ENCODE measurements at places on chromosomes 11 and 22. TPM values are rescaled to one million over a fixed set of nuclear protein-coding genes. Genes with fewer than 3 reads are reported as not detected.

The SLC5A4 gene
- not detected for total RNA-seq

The CHRNA10 gene
- total RNA-seq = not detected

The NRXN2 gene
- total RNA-seq = 2.9 TPM

The SEC14L3 gene
- total RNA-seq = not detected

The TRPM5 gene
- total RNA-seq = 4.9 TPM

The SMIM35 gene
- total RNA-seq = not detected

The KCNC1 gene
- not detected for total RNA-seq

The ART1 gene
- 3.3 TPM for total RNA-seq

The KDM4F gene
- not detected for total RNA-seq

The CHKB gene
- total RNA-seq = 83.0 TPM

The ALG9 gene
- 33.0 TPM for total RNA-seq

The BID gene
- 59.5 TPM for total RNA-seq

The GAL3ST3 gene
- total RNA-seq = not detected

- peak; percentile 38 for DNase-seq
Measured at GRCh38 chr22:45290410-45290936, 5.7 kb downstream of the UPK3A start.

- DNase-seq = no peak
Measured at GRCh38 chr11:124801636-124802312, 1.6 kb upstream of the MSANTD2 start.

DNA sequence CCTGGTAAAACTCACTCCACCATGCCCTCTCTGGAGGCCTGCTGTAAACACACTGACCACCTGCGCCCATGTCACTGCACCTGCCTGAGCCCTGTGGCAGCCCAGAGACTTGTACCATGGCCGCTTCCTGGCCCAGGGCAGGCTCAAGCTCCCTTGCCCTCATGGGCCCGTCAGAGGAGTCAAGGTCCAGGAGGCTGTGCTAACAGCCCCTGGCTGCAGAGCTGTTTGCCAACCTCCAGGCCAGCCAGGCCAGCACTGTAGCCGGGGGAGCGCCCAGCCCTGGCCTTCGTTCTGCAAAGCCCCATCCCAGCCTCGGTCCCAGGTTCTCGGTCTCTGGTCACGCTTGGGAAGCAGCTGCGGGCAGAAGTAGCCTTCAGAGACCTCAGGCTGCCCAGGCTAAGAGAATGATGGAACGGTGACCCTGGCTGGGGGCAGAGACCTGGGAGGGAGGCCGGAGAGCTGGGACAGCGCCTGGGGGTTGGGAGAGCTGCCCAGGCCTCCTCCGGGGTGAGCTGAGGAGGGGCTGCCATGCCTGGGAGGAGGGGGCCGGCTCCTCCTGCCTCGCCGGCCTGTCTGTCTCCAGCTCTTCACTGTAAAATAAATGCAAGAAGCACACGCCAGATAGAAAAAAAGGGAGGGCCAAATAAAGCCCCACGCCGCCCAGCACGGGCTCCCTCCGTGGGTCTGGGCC is 11.9 kb upstream of the TCF20 start:
- peak; percentile 54 for DNase-seq

- DNase-seq = peak; percentile 62
Measured at GRCh38 chr11:313787-314553, at the start of gene IFITM1. Gene IFITM1, plus strand, starts transcription at chr11:314040. Its CDS starts 131 bp downstream, at chr11:314171.

DNA sequence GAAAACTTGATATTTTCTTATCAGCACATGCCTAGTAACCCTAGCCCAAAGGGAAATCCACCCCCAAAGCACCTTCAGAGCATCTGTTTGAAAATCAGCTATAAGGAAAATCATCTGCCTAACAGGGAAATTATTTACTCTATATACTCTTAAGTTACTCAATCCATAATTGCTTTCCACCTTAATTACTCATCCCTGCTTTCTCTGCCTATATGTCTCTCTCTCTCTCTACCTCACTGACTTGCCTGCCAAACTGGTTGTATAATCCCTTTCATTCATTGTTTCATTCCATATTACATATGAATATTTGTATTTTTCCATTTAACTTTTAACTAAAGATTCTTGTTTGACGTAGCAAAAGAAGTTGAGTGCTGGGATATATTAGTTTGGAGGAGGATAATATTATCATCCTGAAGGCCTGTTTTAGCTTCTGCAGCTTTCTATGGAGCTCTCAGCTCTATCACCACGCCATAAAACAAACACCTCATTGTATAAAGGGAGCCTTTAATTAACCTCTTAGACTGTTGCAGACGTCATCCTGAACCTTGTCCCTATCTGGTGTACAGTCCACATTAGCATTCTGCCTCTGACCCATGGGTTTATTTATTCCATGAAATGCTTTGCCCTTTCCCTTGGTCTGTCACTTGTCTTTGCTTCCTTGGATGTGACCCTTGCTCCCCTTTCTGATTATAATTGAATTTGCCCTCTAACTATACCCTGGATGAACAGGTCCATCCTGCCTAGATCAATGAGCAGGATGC is 98.9 kb downstream of the INSC start:
- no peak for DNase-seq

GRCh38 chr11:83070044-83070701 is 1.5 kb downstream of the RAB30 start:
- DNase-seq = no peak

DNA sequence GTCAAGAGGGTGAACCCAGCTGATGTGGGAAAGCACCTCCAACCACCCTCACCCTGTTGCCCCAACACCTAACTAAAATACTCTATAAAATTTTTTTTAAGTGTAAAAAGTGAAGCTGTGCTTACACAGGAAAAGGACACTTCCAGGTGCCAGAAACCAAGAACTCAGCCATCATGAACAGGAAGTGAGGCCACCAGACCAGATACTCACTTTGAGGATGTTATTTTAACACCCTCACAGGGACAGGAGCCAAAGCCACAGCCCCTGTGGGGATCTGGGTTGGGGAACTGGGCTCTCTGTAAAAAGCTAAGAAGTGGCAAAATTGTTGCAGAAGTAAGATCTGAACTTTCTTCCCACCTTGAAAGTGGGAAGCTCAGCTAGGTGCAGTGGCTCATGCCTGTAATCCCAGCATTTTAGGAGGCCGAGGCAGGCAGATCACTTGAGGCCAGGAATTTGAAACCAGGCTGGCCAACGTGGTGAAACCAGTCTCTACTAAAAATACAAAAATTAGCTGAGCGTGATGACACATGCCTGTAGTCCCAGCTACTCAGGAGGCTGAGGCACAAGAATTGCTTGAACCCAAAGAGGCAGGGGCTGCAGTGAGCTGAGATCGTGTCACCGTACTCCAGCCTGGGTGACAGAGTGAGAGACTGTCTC is 3.8 kb downstream of the RSPH14 start:
- peak; percentile 56 for DNase-seq

- DNase-seq = no peak
Measured at GRCh38 chr11:103587901-103588788, 448.3 kb upstream of the DDI1 start.

DNA sequence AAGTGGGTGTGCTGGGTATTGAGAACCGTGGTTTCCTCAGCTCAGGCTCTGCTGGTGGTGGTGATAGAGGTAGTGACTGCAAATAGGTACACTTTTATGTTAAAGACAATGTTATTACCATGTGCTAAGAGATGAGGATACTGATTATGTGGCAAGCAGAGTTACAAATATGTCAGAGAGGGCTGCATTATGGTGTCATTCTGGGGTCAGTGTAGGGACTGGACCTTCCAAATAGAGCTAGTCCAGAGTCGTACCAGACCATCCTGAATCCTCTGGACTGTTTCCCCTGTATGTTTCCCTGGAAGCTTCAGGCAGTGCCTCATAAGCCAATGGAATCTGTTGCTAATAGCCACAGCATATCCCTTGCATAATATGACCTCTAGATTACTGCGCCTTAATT is at the start of gene DNAJB7:
TSS of gene DNAJB7 (minus strand) at position 101 of the 400 bp plus-strand sequence. CDS start 119 bp downstream, outside the sequence.
- no peak for DNase-seq

DNA sequence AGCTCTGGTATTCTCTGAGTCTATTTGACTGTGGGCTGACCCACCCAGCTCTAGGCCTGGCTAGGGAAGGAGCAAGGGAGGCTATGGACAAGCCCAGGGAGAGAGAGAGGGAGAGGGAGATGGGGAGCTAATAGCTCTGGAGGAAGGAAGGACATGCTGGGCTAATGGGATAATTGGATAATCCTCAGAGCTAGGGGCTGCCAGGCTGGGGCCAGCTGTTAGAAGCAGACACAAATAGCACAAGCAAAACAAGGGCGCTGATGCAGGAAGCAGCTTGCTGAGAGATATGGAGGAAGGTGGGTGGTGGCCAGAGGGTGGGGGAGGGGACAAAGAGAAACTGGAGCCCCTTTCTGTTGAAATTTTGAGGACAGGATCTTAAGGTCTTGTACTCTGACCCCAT is 23.2 kb downstream of the ADORA2A start:
- no peak for DNase-seq

DNA sequence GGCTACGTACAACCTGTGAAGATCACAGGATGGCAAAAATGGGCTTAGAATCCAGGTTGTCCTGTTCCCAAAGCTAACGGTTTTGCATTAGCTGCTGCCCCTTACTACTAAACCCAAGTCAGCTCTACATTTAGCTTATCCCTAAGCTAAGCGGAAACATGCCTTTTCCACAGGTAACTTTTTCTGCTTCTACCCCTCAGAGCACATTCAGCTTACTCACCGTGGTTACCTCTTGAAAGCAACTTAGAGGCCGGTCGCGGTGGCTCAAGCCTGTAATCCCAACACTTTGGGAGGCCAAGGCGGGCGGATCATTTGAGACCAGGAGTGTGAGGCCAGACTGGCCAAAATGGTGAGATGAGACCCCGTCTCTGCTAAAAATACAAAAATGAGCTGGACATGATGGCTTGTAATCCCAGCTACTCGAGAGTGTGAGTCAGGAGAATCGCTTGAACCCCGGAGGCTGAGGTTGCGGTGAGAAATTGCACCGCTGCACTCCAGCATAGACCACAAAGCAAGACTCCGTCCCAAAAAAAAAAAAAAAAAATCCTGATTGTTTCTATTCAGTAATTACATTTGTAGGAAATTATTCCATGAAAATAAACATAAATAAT is 790 bp upstream of the TMEM41B start:
- DNase-seq = peak; percentile 11

- DNase-seq = no peak
Measured at GRCh38 chr22:26847046-26847445, 189.7 kb downstream of the MIAT start.

GRCh38 chr22:26610072-26610958 is 7.5 kb downstream of the CRYBB1 start:
- DNase-seq = peak; percentile 75

- no peak for DNase-seq
Measured at GRCh38 chr22:20551805-20552442, 44.5 kb downstream of the MED15 start.

DNA sequence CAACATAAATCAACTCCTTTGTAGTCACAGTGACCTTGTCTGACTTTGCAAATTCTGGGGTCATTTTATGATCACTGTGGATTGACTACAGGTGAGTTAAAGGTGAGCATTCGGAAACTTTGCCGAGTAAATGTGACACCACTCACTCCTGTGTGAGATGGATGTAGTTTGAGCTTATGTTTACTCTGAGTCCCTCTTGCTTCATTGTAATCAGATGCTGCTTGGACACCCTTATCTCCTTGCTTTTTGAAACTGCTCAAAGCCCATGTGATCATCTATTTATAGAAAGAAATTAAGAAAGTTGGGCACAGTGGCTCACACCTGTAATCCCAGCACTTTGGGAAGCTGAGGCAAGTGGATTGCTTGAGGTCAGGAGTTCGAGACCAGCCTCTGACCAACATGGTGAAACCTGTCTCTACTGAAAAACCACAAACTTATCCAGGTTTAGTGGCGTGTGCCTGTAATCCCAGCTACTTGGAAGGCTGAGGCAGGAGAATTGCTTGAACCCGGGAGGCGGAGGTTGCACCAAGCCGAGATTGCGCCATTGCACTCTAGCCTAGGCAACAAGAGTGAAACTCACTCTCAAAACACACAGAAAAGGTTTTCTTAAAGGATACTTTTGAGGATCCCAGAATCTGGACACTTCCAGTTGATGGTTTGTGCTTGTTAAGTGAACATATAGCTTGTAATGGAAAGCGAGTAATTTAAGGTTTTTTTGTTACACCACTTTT is 7.2 kb downstream of the FAM118A start:
- DNase-seq = no peak

DNA sequence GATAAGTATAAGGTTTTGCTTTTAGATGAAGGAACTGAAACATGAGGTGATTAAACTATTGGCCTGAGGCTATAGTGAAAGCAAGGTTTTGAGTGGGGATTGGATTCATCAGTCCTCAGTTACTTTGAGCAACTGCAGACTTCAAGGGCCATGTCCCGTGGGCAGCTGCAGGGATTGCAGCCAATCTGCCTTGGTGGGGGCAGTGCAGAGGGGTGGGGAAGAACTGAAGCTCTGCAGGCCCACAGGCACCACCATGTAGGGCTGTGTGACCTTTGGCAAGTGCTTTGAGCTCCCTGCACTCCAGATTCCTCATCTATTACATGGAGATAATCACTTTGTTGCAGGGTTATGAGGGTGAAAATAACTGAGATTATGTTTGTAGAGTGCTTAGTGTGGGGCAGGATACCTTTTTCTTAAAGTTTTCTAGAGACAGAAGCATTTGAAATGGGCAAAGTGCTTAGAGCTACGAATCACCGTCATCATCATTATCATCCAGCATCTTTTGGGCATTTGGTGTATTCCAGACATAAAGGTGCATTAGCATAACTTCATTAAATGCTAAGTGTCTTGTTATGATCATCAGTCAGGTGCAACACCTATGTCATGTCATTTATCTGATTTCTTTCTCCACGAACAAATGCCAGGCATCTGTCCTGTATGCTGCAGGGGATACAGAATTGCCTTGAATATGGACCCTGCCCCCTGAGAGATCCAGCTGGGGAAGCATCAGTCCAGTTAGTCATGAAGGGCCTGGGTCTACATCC is 72.1 kb upstream of the TENM4 start:
- no peak for DNase-seq

- no peak for DNase-seq
Measured at GRCh38 chr11:18135308-18135707, 2.9 kb downstream of the MRGPRX3 start.

- no peak for DNase-seq
Measured at GRCh38 chr11:102819491-102819890, 21.5 kb upstream of the MMP1 start.

DNA sequence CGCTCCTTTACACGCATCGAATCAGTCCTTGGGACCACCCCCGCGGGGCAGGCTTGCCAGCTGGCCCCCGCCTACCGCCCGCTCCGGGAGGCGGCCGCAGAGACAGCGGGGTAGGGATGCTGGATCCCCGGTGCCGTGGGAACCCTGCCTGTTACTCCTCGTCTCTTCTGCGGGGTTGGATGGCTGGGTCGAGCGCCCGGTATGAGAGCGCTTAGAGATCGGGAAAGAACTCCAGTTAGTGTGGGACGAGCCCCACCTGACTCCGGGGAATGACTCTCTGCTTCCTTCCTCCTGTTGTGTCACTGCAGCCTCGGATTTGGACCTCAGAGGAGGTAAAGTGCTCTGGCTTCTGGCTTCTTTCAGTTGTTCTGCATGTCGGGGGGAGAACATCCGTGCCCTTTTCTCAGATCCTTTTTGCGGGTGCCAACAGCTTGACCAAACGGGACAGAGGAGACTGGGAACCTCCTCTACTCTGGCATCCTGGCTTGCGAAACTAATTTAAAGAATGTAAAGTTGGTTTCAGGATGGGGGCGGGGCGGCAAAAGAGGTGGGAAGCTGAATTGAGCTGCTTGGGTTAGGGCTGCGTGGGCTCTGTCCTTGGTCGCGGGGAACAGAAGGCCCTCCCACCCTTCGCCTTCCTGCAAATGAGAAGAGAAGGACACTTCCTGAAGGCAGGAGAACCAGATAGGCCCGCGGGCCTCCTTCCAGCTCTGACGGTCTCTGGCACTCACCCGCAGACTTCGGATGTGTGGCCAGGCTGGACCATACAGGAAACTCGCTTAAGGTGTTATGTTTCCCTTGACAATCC is 938 bp downstream of the LAYN start:
- peak; percentile 21 for DNase-seq

- no peak for DNase-seq
Measured at GRCh38 chr11:130369713-130370112, 55.0 kb upstream of the ZBTB44 start.

Data from transverse colon (tissue), 4 donors.